ENCODE measurements at places on chromosomes 13 and 19.

DNA sequence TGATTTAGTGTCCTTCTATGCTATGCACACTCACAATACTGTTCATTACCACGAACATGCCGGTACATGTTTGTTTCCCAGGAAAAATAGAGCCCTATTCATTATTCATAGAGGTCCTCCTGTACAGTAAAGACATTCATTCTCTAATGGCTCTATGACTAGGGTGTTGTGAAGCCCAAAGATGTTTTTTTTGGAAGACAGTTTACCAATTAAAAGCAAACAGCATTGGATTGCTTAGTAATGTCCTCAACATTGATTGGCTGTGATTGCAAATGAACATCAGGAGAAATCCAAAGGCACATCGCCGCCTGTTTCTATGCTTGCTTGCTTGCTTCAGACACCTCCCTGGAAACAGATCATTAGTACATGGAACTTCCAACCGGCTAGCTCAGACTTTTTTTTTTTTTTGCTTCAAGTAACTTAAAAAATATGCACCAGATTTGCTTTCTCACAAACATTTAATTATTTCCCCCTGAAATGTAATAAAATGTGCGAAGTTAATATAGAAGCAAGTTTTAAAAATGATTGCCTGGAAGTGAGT, 8.8 kb upstream of the GPC6 start:
- no peak for DNase-seq

DNA sequence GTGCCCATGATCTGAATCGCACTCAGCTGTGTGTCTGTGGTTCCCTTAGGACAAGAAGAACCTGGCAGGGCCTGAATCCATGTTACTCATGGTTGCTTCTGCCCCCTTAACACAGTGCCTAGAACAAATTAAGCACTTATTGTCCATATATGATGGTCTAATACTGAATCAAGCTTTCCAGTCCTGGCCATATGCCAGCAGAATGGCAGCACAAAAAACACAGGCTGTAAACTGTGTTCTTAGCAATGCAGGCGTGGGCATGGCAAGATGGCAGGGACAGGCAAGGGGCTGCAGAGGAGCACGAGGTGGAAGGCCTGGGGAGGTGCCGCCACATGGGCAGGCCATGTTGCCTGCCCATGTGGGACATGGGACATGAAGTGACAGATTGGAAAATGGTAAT, 68.2 kb downstream of the LATS2 start:
- DNase-seq: no peak

- DNase-seq: no peak
Observed at GRCh38 chr19:54331626-54332025, 7.3 kb downstream of the LILRA4 start.

DNA sequence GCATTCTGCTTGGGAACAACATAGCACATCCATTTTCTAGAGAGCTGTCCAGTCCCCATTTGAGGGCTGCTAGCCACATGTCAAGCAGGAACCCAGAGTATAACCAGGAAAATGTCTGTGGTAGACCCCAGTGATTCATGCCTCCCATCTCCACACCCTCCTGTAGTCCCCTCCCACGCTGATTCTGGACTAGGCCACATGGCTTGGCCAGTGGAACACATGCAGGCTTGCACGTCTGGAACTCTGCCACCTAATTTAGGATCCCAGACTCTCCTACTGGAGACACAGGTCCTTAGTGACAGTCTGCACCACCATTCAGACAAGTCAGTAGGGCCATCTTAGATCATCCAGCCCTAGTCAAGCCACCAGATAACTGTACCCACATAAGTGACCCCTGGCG, 149.8 kb downstream of the ZIC5 start:
- no peak for DNase-seq

DNA sequence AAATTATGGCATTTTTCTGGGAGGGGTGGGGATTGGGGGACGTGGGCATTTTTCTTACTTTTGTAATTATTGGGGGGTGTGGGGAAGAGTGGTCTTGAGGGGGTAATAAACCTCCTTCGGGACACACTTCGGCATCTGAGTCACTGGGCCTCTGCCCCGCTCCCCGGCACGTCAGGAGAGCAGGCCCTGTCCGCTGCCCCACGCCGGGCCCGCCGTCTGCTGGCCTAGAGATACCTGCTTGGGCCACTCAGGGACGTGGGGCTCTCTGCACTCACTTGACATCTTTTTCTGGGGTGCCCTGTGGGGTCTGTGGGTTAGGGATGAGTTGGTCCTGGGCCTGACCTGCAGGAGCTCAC, 3.5 kb upstream of the FTL start:
- no peak for DNase-seq

- no peak for DNase-seq
Observed at GRCh38 chr19:19634516-19635312, 6.7 kb upstream of the LPAR2 start.

DNA sequence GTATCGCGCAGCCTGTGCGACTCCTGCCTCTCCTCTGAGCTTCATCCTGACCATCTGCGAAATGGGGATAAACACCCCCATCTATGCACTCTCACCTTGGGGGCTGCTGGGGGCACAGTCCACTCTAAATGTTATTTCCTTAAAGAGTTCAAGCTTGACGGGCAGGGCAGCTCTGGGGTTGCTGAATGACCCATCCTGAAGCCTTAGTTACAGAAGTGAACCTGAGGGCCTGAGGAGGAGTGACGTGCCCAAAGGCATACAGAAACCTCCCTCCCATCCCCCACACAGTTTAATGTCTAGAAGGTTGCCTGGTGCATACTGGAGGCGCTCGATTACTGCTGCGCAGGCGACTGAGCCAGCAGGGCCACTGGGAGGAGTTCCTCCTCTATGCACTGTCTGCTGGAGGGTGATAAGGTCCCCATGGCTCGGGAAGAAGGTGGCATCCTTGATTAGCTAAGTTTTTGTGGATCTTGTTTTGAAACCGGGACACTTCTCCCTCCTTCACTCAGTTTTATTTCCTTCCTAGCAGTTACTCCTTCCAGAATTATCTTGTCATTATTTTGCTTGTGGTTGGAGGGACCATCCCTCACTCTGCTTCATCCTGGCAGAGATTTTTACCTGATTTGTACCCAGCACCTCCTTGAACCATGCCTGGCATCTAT, 572 bp upstream of the FKBP8 start:
- DNase-seq: peak; percentile 94

DNA sequence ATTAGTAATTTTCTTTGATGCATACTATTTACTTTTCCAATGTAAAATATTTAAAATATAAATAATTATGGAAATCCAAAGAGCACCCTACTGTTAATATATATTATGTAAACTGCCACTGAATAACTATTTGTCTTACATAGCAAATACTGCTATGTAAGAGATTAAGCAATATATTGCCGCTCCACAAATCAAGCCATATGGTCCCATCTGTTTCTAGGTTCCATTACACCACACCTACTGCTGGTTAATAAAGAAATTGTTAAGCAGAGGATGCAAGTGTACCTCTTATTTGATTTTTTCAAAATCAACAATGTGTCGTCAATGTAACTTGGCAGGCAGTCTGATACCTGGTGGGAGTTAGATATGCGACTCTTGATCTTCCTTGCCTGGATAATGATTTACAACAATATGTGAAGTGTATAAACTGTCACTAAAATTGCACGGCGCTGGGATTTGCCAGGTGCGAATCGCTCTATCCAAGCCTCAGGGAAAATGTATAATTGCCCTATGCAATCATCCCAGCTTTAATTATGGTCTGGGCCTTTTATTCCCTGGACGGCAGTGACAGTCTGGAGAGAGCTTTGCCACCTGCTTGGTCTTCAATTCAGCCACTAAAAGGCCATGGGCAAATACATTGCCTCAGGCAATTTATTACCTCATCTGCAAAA, 16.0 kb downstream of the SMAD9 start:
- no peak for DNase-seq

DNA sequence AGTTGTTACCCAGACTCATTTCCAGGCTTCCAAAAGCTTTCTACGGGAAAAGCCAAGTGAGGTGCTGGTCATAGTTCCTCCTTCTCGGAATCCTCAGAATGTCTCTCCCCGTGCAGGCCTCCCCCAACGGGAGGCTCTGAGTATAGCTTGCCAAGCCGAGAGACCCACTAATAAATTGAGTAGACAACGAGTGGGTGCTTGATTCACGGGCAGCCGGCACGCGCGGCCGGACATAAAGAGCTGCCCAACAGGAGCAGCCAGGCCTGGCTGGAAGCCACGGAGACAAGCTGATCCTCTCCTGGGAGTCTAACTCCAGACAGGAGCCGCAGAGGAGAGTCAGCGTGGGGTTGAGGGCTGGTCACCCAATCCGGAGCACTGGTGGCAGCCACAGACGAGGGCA, 43.4 kb upstream of the MEDAG start:
- DNase-seq: no peak

GRCh38 chr13:62320129-62321108, 904.8 kb upstream of the PCDH20 start:
- DNase-seq: peak; percentile 21

GRCh38 chr13:26326562-26326961, 72.6 kb downstream of the CDK8 start:
- DNase-seq: no peak

DNA sequence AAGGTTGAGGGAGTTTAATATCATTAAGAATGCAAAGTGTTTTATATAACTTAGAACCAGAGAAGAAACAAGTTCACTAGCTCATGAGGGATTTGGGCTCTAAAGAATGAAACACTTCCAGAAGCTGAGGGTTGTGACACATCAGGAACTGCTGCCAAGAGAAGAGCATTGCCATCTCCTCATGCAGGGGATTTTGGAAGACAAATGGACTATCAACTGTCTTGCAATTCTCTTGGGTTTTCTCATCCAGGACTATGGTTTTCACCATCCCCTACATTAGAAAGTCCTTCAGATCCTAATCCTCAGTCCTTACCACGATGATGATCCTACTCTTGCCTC, 59.7 kb upstream of the KL start:
- DNase-seq: no peak

DNA sequence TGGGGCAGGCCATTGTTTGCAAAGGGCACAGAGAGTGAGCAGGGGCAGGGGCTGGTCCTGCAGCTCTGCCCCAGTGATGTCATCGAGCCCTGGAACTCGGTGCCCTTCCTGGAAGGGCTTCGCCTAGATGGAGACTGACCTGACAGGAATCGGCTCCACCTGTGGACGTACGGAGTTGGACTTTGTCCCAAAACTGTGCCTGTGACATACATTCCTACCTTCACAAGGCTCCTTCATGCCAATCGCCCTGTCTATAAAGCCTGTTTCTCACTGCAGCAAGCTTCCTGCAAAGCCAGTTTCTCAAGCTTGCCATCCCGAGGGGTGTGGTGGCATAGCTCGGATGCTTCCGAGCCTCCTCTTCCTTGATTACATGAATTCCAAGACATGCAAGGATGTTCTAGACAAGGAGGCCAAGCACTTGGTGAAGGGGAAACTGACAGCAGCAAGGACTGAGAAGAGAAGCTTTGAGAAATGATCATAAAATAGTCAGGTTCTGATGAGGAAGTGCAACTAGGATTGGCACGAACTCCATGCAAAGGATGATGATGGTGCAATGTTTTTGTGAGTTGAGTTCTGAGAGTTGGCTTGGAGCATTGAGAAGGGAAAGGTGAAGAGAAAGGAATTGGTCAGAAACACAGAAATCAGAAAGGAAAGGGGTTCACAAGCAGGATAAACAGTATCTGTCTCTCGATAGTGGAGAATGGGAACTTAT, 73.6 kb upstream of the STK24 start:
- DNase-seq: peak; percentile 79

Data from MV-4-11 (cell line).